NK-92 treated with Interleukin-12 subunit alpha and Interleukin-12 subunit beta, amount 100 ng/mL, for 24 hours (cell line): ENCODE measurements at places on chromosomes 11 and 22.

DNA sequence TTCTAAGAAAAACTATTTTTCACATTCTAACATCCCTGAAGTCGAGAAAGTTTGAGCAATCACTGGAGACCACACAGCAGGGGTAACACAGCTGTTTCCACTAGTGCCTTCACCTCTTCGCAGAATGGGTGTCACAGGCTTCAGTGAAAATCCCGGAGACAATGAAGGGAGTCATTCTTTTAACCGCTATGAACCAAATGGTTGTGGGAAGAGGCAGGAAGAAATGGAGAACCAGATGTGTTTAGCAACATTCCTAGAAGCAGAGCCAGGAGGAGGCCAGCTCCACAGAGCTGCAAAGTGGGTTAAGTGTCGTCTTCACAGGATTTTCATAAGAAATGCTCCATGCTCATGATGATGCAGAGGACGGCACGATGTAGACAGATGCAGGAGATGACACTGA is 221.1 kb downstream of the LARGE1 start:
- DNase-seq, result no peak

GRCh38 chr11:94754335-94754734 is 13.8 kb upstream of the AMOTL1 start:
- DNase-seq, result no peak

DNA sequence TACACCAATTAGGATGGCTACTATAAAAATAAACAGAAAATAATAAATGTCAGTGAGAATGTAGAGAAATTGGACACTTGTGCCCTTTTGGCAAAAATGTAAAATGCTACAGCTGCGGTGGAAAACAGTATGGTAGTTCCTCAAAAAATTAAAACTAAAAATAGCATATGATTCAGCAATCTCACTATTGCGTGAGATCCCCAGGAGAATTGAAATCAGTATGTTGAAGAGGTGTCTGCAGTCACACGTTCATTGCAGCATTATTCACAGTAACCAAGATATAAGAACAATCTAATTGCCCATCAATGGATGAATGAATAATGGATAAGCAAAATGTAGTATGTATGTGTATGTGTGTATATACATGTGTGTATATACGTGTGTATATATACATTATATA is 6.8 kb downstream of the OR52N2 start:
- DNase-seq, result no peak

- no peak for DNase-seq
Observed at GRCh38 chr11:34988294-34989255, 72.2 kb downstream of the PDHX start.

GRCh38 chr11:61704838-61705237 is 24.6 kb downstream of the DAGLA start:
- DNase-seq, result no peak

GRCh38 chr22:20542736-20543135 is 35.3 kb downstream of the MED15 start:
- no peak for DNase-seq

GRCh38 chr11:65793144-65793581 is 6.3 kb downstream of the OVOL1 start:
- DNase-seq, result no peak

GRCh38 chr11:1640076-1640946 is 10.7 kb downstream of the KRTAP5-5 start:
- no peak for DNase-seq
